ENCODE measurements at places on chromosomes 3 and 15.

- DNase-seq = no peak
Measured at GRCh38 chr3:136074546-136075170, 109.1 kb downstream of the PPP2R3A start.

GRCh38 chr3:15611018-15611417, 9.5 kb downstream of the BTD start:
- no peak for DNase-seq

DNA sequence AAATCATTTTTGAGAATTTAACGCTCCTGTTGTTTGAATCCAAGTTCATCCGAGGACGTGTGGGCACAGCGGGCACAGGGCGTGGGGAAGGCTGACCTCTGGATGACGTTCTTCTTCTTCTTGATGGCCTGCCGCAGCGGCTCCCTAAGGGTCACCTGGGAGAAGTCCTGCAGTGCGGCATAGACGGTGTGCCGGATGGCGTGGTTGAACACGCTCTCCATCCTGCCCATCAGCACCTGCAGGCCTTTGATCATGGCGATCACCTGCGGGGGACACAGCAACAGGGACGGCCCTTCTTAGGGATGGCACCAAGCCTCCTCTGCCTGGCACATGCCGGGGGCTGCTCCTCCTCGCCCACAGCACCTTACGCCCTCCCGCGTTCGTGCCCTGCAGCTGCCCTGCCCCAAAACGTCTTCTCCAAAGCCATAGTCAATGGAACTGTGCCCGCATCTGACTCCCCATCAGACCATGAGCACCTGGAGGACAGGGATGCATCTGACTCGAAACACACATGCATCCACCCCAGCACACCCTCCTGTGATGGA, 61.5 kb downstream of the CYFIP1 start:
- DNase-seq = no peak

GRCh38 chr15:66800584-66801235, 98.7 kb downstream of the SMAD6 start:
- DNase-seq = no peak
